ENCODE measurements at places on chromosomes 7 and 10.

DNA sequence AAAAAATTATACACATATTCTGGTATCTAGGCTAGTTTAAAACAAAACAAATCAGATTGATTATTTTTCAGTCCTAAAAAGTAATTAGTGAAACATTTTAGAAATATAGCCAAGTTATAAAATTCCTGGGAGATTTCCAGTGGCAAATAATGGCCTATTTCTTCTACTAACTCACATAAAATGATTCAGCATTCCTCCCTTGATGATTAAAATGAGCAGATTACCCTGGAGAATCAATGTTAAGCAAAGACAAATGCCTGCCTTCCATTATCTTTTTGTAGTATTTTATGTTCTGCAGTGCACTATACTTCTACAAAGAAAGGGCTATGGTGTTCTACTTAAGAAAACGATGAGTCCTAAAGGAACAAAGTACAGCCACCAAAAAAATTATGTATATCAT, 53.6 kb downstream of the PARD3 start:
- DNase-seq = no peak

DNA sequence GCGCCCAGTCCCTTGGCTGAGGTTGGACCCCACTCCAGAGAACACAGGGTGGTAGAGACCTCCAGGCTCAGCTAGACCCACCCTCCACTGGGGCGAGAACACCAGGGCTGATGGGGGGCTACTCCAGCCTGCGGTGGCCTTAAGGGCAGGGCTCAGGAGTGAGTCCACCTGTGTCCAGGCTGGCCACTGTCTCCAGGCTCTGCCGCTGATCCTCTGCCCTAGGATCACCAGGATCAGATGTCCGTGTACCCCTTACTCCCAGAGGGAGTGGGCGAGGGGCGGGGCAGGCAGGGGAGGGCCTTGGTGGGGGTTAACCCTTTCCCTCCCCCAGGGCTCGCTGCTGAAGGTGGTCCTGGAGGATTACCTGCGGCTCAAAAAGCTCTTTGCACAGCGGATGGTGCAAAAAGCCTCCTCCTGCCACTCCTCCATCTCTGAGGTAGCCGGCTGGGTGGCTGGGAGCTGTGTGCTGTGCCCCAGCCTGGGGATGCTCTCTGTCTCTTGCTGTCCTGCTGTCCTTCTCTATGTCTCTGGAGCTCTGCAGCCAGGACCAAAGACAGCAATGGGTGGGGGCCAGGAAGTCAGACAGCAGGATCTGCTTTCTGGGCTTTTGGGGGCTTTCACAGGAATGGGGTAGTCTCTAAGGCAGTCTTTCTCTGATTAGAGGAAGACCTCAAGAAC, 38.0 kb downstream of the PSAP start:
- no peak for DNase-seq

DNA sequence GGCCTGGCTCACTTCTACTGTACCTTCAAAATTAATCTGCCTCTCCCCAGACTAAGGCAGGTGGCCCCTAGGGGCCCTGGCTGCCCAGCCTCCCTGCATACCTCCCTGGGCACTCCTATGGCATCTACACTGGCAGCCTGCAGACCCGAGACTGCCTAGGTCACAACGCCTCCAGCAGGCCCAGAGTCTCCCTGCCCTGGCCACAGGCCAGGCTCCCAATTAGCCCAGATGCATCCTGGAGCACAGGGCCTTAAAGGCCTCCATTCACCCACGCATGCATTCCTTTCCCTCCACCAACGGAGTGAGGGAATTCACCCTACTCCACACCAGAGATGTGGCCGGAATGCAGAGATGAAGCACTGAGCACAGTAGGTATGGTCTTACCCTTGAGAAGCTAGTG, 1.9 kb downstream of the CHAT start:
- DNase-seq = no peak

- peak; percentile 30 for DNase-seq
Observed at GRCh38 chr10:129936923-129937300, 27.2 kb downstream of the EBF3 start.

DNA sequence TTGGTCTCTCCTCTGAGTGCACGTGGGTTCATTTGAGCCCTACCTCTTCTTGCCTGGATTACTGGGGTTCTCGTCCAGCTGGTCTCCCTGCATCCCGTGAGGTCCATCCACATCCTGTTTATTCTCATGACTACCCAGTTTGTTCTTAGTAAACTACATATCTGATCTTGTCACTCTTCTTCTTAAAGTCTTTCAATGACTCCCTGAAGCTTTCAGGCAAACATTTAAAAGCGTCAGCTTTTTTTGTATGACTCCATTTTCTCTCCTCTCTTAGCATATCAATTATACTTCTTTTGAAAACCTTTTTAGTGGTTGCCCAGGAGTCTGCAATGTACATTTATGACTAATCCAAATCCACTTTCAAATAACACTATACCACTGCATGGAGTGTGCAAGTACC, 7.5 kb downstream of the SFXN2 start:
- DNase-seq = no peak

- DNase-seq = no peak
Observed at GRCh38 chr7:95338832-95339231, 14.5 kb upstream of the PON1 start.

DNA sequence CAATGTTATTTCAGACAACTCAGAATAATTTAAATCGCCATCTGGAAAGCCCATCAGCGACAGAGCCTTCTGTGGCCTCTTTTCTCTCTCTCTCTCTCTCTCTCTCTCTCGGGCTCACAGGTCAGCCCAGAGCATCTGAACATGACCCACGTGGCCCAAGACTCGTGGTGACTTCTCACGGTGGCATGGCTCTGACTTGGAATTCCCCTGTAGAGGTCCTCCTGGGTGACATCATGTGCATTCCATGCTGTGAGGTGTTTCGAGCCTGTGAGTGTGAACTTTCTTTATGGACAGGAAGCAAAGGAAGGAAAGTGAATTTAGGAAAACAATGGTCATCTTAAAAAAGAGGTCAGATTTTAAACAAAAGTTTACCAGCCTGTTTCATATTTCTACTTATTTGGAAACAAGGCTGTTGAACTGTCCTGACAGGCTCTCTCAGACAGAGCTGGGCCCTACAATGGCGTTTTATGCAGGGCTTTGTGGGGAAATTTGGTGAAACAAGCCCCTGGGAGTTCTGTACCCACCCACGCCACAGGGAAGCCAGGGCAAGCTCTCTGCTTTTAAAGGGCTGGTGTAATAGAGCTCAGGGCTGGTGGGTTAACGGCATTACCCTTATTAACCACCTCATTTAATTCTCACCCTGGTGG, 359.7 kb upstream of the ZNF32 start:
- DNase-seq = no peak

DNA sequence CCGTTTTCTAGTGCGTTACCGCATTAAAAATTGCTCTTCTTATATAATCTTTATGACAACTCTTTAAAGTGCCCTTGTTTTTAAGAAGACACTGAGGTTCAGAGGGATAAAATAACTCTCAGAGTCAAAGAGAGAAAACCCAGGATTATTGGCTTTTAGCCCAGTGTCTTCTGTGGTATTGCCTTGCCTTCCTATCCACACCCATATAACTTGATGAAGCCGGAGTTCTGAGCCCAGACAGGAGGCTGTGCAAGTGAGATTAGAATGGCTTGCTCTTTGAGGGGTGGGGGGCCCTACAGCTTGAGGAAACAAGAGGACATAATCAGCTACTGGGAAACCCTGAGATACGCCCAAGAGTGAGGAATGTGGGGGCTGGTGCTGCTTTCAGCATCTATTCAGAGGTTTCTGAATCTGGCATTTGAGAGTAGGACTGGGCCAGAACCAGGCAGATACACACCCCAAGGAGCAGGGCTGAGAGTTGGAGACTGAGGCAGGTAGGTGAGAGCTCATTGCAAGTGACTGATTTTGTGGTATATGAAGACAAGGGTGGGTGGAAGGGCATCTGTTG, 2.3 kb downstream of the PRXL2A start:
- no peak for DNase-seq

GRCh38 chr10:107364872-107365271, 200.4 kb upstream of the SORCS1 start:
- DNase-seq = no peak

- DNase-seq = peak; percentile 58
Observed at GRCh38 chr7:519484-520390, at the start of gene PDGFA. Gene PDGFA, minus strand, starts transcription at chr7:519846. Its CDS starts 845 bp downstream, at chr7:519001.

DNA sequence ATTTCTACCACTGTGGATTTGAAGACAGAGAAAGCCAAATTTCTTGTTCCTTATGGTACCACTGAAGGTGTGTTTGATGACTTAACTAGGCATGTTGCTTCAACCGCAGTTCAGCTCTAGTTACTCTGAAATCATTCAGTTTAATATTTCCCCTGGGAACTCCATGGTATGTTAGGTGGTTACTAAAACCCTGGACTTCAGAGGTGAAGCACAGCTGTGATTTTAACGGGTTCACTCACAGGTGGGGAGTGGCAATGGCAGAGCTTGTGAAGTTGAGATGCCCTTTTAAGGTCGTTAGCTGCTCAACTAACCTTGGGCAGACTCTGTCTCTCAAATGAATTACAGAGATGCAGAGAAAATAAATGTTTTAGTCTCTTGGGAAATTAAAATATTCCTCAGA, 163.6 kb upstream of the PHYHIPL start:
- no peak for DNase-seq

- no peak for DNase-seq
Observed at GRCh38 chr10:80144067-80144695, 11.7 kb downstream of the PLAC9 start.

GRCh38 chr7:28529755-28530154, 117.4 kb downstream of the CREB5 start:
- no peak for DNase-seq

DNA sequence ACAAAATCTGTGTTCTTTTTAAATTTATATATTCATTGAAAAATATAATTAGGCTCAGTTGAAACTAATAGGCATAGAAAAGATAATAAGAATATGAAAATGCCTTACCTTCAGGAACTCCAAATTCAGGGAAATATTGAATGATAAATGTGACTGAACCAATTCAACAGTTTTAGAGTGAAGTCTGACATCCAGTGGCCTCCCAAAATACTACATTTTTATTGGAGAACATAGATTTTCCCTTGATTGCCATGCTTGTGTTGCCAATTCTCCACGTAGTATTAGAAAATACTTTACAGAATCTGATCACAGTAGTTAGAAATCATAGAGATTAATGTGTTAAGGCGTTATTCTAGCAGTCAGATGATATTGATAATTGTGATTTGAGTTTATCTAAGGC, 1246.7 kb downstream of the GATA3 start:
- DNase-seq = no peak

GRCh38 chr7:111138193-111138569, 47.3 kb downstream of the LRRN3 start:
- no peak for DNase-seq

DNA sequence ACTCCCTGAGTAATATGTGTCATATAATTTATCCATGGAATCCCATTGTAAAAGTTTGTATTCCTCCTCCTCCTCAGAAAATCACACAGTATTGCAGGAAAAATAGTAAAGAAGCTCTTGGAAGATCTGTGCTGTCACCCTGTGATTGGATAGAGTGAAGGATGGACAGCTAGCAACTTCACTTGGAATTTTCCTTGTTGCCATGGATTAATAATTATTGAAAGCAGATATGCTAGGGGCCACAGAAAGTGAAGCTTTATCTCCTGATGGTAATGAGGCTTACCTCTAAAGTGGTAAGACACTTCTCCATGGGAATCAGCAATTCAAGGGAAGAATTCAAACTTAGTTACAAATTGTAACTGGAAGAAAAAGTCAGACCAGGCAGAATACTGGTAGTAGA, 48.8 kb downstream of the PHYHIPL start:
- no peak for DNase-seq

GRCh38 chr7:30143748-30144251, 9.0 kb downstream of the MTURN start:
- no peak for DNase-seq

GRCh38 chr10:122391875-122392274, 17.4 kb downstream of the PLEKHA1 start:
- no peak for DNase-seq

DNA sequence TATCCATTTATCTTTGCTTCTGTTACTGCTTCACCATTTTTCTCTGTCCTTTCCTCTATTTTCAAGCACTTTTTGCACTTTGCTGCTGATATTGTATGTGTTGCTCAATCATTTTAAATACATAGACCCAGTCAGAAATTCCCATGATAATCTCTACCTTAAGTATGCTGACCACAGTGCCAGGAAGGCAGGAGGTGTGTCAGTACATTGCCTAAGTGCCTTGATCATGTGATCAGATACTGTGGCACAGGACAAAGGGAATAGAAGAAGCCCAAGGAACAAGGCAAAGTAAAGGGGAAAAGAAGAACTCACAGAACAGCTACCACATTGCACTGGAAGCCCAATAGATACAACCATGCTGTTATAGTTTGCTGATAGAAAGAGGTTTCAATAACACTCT, 53.7 kb upstream of the CD36 start:
- no peak for DNase-seq

- no peak for DNase-seq
Observed at GRCh38 chr10:109062371-109062770, 860.9 kb downstream of the XPNPEP1 start.

DNA sequence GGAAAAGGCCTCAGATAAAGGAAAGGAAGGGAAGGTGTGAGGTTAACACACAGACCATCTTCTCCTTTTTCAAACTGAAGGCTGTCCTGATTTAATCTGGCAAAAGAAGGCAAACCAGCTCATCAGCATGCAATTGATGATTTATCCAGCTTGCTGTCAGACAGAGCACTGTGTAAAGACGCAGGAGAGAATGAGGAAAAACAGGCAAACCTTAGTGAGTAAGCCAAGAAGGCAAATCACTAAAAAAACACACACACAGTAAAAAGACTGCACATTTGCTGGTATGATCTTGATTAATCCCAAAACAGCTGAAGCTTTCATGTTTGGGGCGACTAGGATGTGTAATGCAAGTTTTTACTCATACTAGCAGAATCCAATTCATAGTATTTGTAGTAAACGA, 65.8 kb upstream of the SKAP2 start:
- no peak for DNase-seq

DNA sequence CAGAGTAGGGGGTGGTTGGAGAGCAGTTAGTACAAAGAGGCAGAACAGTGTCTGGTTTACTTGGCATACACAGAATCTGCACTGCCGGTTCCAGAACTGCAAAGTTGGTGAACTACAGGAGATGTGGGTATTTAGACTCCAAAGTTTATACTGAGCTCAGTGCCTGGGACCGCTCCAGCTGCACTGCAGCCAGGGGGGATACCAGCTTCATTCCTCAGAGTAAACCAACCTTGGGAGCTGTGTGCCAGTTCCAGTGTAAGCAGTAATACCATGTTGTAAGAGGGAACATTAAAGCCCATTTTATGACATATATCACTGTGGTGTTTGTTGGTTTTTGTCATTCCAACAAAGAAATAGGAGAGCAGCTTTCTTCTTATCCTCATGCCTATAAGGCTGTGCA, 23.4 kb downstream of the LOXL4 start:
- DNase-seq = no peak

DNA sequence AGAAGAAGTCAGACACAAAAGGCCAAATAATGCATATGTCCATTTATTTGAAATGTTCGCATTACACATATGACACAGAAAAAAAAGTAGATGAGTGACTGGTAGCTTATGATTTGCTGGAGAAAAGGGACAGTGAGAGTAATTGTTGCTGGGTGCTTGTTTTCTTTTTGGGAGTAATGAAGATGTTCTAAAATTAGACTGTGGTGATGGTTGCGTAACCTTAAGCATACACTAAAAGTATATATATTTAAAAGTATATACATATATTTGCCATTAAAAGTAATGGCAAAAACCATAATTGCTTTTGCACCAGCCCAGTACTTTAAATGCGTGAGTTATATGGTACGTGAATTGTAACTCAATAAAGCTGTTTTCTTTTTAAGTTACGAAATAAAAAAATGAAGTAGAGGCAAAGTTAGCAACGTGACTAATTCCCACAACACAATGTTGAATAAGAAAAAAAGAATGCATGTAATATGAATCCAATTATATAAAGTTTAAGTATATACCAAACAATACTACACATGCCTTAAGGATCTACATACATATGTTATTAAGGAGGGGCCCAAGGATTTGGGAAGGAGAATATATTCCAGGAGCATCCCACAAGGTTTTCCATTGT, 360.4 kb upstream of the CELF2 start:
- no peak for DNase-seq

Measured in dorsolateral prefrontal cortex (tissue), 122 donors.